Activated CD4-positive, alpha-beta T cell treated with anti-CD3 and anti-CD28 coated beads for 24 hours (primary cell): ENCODE measurements at places on chromosomes 3 and 15.

- DNase-seq: no peak
Observed at GRCh38 chr15:56654624-56655023, 78.7 kb downstream of the ZNF280D start.

GRCh38 chr15:68990231-68990991 lies 24.1 kb upstream of the NOX5 start:
- DNase-seq: no peak

GRCh38 chr3:134477002-134477401 lies 8.8 kb downstream of the ANAPC13 start:
- no peak for DNase-seq

DNA sequence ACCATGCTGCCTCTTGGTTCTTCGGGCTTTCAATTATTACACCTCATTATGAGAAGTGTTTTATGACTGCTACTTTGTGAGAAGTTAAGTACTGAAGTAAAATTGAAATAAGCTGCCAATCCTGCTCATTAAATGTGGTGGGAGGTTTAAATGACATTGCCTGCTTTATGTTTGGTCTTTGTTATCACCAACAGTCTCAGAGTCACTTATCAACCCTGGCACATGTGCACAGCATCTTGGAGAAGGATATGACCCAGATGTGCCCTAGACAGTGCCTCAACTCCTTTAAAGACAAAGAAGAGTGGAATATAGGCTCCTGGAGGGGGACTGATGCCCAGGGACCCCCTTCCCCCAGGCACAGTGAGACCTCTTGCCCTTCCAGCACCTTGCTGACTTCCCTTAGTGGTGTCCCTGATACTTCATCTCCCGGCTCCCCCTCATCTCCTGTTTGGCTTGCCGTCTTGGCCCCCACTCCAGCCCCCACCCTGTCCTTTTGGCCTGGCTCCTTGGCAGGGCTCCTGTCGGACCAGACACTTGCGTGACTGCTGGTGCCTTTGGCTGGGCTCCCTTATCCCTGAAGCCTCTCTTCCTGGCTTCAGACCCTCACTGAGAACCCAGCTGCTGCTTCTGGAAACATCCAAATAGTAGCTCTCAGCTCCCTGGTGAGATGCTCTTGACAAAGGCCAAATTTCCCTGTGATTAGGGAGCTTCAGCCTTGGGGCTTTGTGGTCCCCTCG lies 39.8 kb downstream of the ARHGAP31 start:
- no peak for DNase-seq

DNA sequence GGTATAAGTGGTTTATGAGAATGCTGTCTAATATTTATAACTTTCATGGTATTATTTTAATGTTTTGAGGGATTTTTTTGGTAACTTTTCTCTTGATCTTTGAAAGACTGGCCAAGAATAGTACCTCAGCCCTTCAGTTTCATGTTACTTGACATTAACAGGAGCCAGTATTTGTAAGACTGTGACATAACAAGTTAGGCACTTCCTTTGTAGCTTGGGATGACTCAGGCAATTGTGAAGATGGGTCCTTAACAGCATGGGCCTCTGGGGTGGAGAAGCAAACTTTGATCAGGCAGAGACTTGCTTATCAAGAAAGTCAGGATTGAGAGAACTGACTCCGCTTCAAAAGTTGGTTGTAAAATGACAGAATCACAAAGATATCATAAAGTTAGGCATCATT lies 9.5 kb downstream of the LRRC49 start:
- no peak for DNase-seq

DNA sequence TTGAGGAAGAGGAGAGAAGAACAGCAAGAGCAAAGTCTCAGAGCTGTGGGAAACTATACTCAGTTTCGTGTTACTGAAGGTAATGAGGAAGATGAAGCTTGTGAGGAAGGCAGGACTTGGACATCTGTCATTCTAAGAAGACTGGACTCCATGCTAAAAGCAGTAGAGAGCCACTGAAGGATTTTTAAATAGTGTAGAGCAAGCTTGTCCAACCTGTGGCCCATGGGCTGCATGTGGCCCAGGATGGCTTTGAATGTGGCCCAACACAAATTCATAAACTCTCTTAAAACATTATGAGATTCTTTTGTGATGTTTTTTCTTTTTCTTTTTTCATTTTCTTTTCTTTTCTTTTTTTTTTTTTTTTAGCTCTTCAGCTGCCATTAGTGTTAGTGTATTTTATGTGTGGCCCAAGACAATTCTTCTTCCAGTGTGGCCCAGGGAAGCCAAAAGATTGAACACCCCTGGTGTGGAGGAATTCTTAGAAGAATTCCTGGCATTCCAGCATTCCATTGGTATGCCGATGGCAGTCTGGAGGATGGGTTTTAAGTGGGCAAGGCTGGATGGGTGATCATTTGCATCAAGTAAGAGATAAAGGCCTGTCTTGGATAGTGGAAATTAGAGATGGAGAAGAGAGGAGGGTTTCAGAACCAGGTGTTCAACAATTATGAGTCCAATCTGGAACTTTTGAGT lies 6.9 kb upstream of the NFKBIZ start:
- DNase-seq: no peak

DNA sequence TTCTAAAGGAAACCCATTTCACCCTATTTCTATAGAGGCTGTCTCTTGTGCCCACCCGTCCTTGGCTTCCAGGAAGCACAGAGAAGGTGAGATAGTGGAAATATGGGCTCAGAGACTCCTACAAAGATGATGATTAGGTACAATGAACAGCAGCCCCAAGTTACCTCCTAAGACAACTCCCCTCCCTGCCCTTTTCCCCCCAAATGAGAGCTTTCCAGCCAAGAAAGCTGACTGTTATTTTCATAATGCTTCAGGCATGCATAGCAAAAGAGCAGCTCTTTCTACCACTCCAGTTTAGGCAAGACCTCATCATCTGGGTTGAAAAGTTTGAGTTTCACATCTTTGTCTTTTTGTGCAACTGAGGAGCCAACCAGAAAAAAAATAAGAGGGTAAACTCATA lies 248.8 kb upstream of the ADAMTS9 start:
- no peak for DNase-seq

DNA sequence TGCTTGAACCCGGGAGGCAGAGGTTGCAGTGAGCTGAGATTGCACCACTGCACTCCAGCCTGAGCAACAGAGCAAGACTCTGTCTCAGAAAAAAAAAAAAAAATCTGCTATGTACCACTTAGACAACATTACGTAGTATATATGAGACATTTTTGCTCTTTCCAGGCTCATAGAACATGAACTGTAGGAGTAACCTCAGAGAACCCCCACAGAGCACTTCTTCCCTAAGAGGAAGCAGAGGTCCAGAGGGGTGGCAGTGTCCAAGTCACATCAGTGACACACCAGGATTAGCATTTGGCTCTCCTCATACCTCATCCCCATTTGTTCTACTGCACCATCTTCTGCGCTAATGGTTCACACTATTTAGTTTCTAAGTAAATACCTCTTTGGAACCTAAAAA lies 33.7 kb downstream of the ARRDC4 start:
- DNase-seq: no peak

DNA sequence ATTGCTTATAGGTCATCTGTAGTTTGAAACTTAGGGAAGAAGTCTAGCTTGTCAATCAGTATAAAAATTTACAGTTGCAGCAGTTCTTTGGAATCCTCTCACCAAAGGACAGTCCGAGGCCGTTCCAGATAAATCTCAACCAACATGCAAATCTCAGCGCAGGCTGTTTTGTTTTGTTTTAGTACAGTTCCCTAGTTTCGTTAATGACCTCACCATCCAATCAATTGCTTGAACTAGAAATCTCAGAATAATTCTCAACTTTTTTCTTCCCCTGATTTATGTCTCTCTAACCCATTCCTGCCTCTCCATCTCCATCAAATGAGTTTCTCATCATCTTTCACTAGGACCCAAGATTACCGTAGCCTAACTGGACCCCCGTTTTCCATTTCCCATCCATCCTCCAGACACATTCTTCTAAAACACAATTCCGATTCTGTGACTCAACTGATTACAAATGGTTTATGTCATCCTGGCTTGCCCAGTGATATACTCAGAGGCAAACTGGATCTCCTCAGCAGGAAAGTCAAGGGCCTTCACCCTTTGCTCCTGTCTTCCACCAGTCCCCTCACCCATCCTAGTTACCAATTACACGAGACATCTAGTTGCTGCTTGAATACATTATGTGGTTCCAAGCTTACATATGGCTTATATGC lies 1.3 kb downstream of the SMCO1 start:
- DNase-seq: no peak

GRCh38 chr3:189340680-189341460 lies 169.1 kb downstream of the TPRG1 start:
- no peak for DNase-seq
